ENCODE measurements at places on chromosomes 4 and X.
A peak's percentile ranks its signal among the peaks of the same experiment; 100 is the strongest.

DNA sequence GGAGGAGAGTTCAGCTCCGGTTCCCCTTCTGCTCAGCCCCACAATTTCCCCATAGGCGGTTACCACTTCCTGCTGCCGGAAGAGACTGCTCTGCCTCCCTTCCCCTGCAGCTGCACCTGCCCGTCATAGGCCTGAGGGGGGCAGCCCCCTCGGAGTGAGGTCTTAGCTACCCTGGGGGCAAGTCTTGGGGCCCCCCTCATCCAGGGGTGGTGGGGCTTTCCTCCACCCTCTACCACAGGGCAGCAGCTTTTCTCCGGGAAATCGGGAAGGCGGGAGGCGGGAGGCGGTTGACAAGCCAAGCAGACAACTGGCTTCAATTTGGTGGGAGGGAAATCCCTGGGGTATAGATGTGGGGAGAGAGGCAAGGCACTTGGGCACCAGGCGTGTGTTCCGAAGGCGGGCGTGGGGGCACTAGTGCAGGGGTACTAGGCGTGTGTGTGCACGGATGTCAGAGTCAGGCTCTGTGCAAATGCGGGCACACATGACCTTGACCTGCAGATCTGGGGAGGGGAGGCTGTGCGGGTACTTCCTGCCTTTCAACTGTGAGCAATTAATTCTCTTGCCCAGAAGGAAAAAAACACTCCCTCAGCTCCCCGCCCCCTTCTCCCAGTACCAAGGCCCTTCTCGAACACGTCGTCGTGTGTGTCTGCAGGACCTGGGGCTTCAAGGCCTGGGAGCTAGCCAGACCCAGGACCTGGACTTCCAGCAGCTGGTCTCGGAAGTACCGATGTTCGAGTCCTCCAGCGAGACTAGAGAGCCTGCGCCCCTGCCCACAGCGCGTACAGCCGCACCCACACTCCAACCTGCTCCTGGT lies 1.0 kb upstream of the ARHGAP4 start:
- no peak for DNase-seq

DNA sequence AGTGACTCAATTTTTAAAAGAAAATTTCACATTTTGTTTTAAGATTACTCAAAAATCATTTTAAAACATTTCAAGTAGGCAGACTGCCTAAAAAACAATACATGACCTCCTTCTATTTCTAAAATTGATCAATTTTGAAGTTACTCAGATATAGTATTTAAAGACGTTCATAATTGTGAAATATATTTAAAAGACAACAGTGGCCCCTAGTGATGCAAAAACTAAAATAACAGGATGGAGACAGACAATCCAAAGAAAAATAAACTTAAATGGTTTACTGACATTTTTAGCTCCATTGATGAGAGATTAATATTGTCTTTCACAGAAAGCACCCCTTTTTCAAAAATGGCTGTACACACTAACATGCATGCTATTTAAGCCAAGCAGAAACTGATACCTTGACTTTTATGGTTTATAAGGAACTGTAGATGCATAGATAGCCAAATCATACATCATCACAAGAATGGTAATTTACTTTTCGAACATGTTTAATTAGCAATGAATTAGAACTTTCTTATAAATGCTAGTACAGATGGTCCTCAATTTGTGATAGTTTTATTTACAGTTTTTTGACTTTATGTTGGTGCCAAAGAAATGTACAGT lies 69.8 kb upstream of the FAT4 start:
- DNase-seq: no peak

DNA sequence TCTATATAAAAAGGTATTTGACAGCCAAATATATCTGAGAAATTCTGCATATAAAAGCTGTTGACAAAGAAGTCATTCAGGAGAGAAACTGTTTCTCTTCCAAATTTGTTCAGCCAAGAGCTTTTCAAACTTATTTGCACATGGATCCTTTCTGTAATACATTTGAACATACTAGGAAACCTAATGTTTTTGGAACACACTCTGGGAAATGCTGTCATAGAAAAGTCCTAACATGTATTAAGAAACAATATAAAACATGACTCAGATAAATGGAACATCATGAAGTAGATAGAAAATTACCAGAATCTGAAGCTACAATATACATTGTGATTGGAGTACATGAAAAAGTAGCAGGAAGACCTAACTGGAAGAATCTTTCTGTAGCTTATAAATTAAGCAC lies 781.5 kb upstream of the EPHA5 start:
- no peak for DNase-seq

- DNase-seq: no peak
These were observed 123.5 kb downstream of the BCOR start for GRCh38 chrX:39974270-39974669.

GRCh38 chr4:76955182-76955581 lies 5.6 kb downstream of the SEPTIN11 start:
- DNase-seq: peak; percentile 40

GRCh38 chr4:8394806-8395205 lies 45.7 kb downstream of the ACOX3 start:
- no peak for DNase-seq

- DNase-seq: no peak
These were observed 108.8 kb downstream of the NFKB1 start for GRCh38 chr4:102610007-102610406.

- no peak for DNase-seq
These were observed 309.3 kb downstream of the ANK2 start for GRCh38 chr4:113358784-113359183.

- DNase-seq: no peak
These were observed 28.5 kb downstream of the SASH3 start for GRCh38 chrX:129808158-129808828.

DNA sequence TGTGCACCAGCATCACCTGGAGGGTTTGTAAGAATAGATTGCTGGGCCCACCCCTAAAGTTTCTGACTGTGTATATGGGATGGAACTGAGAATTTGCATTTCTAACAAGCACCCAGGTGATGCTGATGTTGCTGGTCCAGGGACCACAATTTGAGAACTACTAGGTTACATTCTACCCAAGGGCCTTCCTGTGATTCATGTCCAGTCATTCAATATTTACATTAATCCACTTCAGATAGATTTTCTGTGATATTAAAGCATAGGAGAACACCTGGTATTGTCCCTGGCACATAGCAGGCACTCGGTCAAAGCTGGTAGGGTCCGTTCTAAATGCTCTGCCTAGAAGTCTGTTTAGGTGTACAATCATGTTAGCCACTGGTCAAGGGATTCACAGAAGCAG lies 19.5 kb upstream of the XPNPEP2 start:
- DNase-seq: no peak

- DNase-seq: no peak
These were observed 157.1 kb downstream of the VEGFC start for GRCh38 chr4:176635372-176636261.

DNA sequence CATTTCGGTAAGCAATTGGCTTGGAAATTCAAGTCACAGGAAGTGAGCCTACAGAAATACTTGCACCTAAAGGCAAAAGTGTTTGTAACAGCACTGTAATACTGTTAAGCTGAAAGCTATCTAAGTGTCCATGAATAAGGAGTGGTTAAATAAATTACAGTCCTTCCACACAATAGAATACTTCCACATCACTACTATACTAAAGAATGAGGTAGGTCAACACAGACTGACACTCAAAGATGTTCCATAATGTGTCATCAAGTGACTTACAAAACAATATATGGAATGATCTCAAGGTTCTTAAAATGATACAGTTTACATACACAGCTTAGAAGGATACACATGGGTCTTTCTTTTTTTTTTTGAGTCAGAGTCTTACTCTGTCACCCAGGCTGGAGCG lies 27.0 kb downstream of the SLC10A6 start:
- no peak for DNase-seq

DNA sequence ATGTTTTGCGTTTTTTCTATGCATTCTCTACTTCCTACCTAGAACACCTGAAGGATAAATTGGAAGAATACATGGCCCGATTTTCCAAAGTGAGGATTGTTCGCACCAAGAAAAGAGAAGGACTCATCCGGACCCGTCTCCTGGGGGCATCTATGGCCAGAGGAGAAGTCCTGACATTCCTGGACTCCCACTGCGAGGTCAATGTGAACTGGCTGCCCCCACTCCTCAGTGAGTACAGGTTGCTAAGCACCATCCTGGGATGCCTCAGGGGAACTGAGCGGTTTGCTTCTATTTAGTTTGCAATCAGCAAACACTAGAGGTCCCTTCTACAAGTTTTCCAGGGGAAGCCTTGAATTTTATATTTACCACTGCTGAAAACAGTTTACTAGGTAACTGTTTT lies 359.3 kb upstream of the GALNT7 start:
- no peak for DNase-seq

DNA sequence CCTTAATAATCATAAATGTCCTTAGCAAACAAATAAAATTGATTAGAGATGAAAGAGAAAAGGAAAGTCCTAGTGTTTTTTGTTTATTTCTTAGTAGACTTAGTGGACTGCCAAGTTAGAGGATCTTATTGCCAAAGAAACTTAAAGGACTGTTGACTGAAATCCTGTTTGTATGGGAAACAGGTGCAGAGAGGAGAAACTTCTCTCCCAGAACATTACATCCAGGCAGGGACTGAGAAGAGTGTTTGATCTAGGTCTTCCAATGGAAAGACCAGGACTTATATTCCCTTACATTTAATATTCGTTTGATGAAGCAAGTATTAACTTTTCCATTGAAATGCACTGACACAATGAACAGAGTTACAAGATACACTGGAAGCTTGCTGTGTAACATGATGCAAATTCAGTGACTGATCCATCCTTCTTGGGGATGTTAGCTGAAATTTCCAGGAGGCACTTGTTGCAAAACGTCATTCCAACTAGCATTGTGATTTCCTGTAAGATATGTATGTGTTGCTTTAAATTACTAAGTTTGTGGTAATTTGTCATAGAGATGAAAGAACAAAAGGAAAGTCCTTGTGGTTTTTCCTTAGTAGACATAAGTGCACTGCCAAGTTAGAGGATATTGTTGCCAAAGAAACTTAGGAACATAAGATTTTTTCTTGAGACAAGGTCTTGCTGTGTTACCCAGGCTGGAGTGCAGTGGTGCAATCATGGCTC lies 505.6 kb downstream of the STIM2 start:
- no peak for DNase-seq

GRCh38 chr4:176849076-176849475 lies 56.4 kb upstream of the VEGFC start:
- DNase-seq: no peak

DNA sequence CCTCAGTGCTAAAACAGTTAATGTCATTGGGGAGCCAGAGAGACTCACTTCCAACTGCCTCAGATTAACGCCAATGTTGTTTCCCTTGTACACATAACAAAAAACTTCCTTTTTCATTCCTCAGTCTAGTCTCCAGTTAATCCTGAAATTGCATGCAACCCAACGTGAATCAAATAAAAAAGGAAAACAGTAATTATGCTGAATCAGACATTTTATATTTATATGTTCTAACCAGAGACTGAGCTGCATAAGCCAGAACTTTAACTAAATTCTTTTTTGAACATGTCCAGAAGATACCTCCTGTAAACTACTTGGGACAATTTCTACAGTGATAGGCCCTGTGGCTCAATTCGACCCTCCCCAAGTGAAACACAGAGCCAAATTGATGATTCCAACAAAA lies 4.7 kb downstream of the GPC4 start:
- DNase-seq: no peak

GRCh38 chr4:17324386-17324830 lies 187.5 kb downstream of the QDPR start:
- peak; percentile 8 for DNase-seq

DNA sequence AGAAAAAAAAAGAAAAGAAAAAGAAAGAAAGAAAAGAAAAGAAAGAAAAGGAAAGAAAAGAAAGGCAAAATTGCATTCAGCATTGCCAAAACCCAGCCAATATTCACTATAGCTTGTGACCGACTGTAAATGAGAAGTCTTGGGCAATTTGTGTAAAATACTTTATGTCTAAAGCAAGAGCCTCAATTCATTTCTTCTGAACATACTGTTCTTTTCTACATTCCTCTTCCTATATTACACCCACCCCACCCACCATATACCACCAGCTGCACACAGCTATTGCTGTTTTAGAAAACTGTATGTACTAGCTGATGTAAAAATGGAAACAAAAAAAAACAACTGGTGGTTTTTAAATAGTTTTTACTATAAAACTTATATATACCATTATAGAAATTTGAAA lies 156.9 kb upstream of the TTC29 start:
- no peak for DNase-seq
